ENCODE measurements at places on chromosomes 2 and 18.

DNA sequence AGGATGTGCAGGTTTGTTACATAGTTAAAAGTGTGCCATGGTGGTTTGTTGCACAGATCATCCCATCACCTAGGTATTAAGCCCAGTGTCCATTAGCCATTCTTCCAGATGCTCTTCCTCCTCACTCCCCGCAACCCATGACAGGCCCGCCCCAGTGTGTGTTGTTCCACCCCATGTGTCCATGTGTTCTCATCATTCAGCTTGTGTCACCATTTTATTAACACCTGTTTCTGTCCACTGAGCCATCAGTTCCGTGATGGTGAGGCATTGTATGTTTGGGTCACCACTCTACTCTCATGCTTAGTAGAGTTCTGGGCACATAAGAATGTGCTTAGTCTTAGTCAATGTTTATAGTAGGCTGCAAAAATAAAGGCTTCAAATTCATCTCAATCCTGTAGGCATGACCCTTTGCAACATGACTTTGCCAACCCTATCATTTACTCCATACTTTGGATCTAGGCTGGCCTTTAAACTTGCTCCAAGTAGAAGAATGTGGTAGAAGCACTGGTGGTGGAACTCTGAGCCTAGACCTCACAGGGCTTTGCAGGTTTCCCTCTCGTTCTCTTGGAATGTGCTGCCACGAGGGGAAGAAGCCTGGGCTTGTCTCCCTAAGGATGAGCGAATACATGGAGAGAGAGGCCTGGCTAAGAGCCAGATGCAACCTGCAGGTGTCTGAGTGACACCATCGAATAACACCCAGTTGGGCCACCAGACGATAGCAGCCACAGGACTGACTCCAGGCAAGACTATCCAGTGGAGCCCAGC is 161.5 kb downstream of the NAPG start:
- no peak for DNase-seq

GRCh38 chr2:204900910-204901309 is 355.6 kb downstream of the PARD3B start:
- DNase-seq = peak; percentile 13

DNA sequence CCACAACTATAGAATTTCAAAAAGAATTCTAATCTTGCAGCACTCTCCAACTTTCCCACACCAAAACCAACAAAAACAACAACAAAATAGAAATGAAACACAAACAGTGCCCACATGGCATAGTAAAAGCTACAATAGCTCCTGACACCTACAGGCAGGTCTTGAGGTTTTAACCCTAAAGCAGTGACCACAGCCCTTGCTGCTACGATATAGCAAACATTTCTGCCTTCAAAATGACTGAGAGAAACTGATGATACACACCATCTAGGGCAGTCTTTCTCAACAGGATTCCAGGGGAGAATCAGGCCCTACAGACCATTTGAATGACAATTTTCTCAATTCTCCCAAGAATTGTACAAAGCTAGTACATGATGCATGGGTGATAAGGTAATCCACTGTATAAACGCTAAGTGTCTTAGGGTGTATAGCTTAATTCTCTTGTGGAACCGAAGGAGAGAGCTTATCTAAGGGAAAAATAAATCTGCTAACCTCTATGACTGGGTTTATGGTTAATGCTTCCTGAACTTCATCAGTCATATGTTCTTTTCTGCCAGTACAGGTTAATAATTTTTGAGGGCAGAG is 46.5 kb downstream of the TRAK2 start:
- no peak for DNase-seq

DNA sequence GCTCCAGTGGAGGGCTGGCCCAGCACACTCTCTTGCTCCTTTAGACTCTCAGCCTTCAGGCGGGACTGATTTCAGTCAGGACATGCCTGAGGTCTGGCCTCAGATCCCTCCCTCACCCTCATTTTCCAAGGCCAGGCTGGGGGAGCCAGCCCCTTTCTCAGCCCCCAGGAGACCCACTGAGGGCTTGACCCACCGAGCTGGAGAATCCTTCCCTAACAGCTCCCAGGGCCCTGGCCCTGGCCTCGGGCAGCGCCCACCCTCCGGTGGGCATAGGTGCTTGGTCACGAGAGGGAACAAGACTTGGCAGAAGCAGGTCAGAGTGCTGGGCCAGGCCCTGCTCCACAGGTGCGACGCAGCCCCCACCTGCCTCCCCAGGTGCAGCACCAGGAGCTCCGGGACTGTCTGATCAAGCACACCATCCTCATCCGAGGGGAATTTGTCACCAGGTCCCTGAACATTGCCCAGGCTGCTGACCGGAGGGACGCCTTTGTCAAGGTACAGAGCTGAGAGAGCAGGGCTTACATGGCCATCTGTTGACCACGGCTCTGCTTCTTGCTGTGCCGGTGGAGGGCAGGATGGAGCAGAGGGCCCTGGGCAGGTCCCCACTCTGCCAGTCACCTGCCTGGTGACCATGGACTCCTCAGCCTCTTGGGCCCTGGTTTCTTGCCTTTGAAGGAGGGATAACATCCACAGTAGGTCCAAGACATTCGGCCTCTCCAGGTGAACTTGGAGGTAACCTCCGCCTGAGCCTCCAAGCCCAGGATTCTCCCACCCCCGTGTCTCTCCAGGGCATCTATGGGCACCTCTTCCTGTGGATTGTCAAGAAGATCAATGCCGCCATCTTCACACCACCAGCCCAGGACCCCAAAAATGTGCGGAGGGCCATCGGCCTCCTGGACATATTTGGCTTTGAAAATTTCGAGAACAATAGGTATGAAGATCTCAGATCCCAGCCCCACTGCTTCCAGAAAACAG is 46.3 kb downstream of the MYO7B start:
- no peak for DNase-seq

DNA sequence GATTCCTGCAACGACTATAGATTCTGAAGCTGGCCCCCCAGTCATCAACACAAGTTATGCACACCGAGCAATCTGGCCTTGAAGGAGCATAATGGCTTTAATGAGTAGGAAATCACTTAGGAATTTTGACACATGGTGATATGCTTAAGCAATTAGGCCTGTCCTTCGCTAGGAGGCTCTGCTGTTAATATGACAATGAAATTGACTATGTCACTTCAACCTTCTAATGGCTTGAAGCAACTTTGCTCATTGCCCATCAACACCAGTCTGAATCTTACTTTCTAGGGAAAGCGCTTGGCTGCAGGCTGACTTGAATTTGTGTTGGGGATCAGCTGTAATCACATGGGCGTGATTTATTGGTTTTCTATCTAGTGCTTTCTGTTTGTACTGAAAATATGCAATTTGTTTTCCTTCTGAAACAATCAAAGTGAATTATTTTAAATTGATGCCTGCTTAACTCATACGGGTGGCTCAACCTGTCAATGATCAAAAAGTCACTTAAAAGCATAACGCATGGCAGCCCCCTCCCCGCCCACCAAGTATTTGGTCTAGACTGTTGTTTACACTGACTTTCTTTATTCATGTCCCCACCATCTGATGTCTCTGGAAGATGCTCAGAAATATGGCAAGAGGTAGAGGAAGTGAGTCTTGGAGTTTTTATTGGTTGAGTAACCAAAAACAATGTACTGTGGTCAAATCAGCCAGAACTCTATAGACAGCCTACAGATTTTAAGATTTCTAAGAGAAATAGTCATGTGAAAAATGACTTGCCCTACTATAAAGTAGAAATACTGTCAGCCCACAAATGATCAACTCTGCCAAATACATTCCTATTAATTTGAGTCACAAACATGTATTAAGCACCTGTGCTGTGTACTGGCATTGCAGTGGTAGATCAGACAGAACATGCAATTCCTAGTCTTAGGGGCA is 344.9 kb downstream of the RBM43 start:
- no peak for DNase-seq

- no peak for DNase-seq
Measured at GRCh38 chr2:8926356-8926755, 77.1 kb downstream of the MBOAT2 start.

- no peak for DNase-seq
Measured at GRCh38 chr2:240685771-240686371, 3.2 kb upstream of the AQP12B start.

DNA sequence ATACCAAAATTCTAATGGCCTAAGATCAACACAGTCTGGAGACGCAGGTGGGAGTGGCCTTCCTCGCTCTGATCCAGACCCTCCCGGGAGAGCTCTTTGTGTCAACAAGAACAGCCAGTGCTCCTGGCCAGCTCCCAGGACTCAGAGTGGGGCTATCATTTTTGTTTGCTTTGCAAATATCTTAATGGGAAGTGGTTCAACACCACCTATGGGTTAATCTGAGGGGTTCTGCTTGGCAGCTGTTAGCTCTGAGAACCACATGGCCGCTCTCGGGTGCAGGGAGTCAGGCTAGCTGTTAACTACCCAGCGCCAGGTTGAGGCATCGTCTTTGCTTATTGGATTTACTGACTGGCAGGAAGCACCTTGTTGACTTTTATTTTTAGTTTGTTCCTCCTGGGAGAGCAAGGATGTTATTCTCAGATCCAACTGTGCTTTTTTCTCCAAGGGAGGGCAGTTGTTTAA is 184.8 kb upstream of the SP5 start:
- DNase-seq = no peak

DNA sequence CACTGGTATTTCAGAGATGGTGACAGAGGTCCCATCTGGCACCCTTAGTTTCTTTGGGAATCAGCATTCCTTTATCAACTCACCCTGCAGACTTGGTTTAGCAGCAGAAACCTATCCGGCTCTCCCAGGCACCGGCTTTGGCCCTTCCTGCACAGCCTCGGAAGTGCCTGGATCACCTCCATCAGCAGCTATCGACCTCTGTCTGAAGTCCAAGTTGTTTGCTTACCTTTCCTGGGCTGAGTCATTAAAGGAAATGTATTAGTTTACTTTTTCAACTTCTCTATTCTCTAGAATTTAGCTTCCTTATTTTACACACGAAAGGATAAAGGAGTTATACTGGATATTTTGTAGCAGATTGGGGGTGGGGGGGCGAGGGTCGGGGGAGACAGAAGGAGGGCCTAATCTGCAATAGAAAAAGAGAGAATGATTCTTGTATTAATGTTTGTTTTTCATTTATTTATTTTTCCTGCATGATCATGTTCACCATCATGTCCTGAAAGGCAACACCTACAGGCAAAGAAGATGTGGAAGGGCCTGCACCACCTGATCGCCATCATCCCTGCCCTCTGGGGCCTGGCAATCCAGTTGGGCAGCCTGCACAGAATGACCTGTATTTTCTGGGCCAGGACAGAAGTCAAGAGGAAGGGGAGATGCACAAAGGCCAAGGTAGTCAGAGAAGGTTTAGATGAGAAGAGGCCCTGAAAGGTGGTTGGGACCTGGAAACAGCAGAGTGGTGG is 22.1 kb upstream of the MAT2A start:
- no peak for DNase-seq

DNA sequence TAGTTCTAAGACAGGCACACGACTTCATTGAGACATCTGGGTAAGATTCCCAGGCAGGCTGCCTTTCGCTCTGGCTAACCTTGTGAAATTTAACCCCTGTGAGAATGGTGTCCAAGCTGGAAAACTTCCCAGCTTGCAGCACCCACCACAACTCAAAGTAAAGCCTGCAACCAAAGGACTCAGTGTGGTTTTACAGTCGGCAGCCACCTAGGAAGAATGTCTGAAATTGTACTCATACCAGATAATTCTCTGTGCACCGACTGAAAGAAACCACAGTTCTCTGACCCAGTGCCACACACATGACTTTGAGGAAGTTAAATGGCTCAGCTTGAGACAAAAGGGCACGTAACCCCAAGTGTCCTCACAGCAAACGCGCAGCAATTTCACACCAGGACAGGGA is 125.7 kb downstream of the RBMS1 start:
- no peak for DNase-seq

DNA sequence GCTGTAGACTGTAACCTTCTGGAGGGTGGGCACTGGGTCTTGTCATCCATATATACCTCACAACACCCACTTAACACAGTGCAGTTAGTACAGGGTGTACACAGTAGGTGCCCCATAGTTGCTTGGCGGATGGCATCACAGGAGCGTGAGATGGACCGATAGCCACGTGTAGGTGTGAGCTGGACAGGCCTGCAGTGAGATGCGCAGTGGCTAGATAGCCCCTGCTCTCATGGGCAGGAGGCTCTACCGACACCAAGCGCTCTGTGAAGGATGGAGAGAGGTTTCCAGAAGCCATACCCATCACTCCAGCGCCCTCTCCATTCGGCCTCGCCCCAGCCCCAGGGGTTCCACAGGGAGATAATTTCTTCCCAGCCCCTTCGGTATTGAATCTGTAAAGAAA is 49.5 kb downstream of the CAPN13 start:
- no peak for DNase-seq

GRCh38 chr2:179071810-179072355 is 21.9 kb upstream of the CCDC141 start:
- no peak for DNase-seq

DNA sequence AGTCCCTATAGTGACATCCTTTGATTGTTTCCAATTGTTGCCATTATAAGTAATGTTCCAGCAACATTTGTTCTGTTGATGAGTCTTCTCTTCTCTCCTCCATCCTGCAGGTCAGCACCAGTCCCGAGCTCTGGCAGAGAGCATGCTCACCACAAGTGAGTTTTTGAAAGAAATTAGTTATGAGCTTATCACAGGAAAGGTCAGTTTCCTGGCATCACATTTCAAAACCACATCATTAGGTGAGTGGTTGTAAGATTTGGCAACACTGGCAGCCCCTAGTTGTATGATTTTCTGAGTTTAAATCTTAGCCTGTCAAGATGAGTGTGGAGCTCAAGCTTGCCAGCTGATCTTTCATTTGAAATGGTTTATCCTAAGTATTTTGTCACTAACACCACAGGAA is 149.6 kb downstream of the ESCO1 start:
- no peak for DNase-seq

GRCh38 chr2:195049372-195050031 is 607.5 kb upstream of the SLC39A10 start:
- no peak for DNase-seq

DNA sequence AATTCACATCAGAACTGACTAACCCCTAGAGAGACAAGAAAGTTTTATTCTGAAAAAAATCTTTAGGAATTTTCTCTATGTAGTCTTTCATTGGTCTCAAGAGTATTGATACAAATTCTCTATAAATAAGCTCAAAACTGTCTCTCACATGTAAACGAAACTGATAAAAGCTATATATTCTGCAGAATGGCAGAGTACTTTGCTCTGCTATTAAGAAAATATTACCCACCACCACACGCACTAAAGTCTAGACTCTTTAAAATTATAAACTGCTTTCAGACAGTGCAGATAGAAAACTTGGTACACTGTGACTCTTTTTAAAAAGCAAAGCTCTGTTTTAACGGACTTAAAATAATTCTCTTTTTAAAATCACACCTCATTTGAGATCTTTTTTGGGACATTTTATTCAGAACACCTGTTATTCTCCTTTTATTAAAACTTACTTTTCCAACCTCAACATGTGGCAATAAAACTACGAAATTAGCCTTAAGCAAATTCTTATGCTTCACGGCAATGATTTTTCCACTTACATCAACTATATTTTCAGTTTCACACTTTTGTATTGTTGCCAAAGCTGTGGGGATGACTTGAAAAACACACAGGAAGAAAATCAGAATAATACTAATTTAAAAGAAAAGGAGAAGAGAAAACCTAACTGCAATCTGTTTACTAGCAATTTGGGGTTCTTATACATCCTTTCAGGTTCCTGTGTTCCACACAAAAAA is 58.0 kb downstream of the CCDC88A start:
- DNase-seq = peak; percentile 8

GRCh38 chr2:159614534-159615366 is 1.6 kb downstream of the BAZ2B start:
- no peak for DNase-seq
